Glutamatergic neuron (in vitro differentiated cells): ENCODE measurements at places on chromosomes 3 and 15.

- DNase-seq: peak; percentile 35
- no peaks in the 10 kb centered on the region for H3K36me3 ChIP-seq
- peak overlapping the region; percentile 92 for H3K4me3 ChIP-seq
- H3K27ac ChIP-seq: peak overlapping the region; percentile 41
- peaks cover 14% of the 10 kb centered on the region for H3K27me3 ChIP-seq
- H3K4me1 ChIP-seq: peaks cover 63% of the 10 kb centered on the region
Measured at GRCh38 chr3:32835961-32836360, 18.2 kb downstream of the TRIM71 start.

GRCh38 chr15:58467722-58468423 is 36.1 kb downstream of the LIPC start:
- no peaks in the 10 kb centered on the region for H3K36me3 ChIP-seq
- no peak overlapping the region for H3K27ac ChIP-seq
- peaks cover 2% of the 10 kb centered on the region for H3K27me3 ChIP-seq
- no peaks in the 10 kb centered on the region for H3K4me1 ChIP-seq
- no peak for DNase-seq

DNA sequence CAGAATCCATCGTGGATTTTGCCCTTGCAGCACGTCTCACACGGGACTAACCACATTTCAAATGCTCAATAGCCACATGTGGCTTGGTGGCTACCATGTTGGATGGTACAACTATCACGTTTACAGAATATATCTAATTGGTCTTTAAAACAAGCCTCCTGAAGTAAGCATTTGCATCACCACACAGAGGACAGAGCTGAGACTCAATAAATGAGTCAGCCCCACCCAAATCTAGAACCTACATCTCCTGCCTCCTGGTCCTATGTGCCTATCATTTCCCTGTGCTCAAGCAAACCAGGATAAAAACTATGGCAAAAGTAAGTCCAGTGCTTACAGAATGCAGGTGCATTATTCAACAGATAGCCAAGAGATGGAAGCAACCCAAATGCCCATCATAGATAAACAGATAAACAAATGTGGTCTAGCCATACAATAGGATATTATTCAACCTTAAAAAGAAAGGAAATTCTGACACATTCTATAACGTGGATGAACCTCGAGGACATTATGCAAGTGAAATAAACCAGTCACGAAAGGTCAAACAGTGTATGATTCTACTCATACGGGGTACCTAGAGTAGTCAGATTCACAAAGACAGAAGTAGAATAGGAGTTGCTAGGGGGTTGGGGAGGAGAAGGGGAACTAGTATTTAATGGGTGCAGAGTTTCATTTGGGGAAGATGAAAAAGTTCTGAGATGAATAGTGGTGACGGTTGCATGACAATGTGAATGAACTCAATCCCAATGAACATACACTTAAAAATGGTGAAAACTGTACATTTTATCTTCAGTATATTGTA is 43.9 kb downstream of the SRGAP3 start:
- no peak overlapping the region for H3K4me3 ChIP-seq
- H3K36me3 ChIP-seq: no peaks in the 10 kb centered on the region
- peaks cover 19% of the 10 kb centered on the region for H3K27me3 ChIP-seq

GRCh38 chr3:102141096-102141927 is 292.0 kb downstream of the NFKBIZ start:
- no peak overlapping the region for H3K4me3 ChIP-seq
- no peak for DNase-seq
- H3K27me3 ChIP-seq: no peaks in the 10 kb centered on the region

GRCh38 chr3:156601497-156601896 is 46.6 kb upstream of the SSR3 start:
- H3K36me3 ChIP-seq: no peaks in the 10 kb centered on the region
- no peak overlapping the region for H3K27ac ChIP-seq
- peaks cover 7% of the 10 kb centered on the region for H3K4me1 ChIP-seq
- no peak for DNase-seq
- H3K27me3 ChIP-seq: no peaks in the 10 kb centered on the region

DNA sequence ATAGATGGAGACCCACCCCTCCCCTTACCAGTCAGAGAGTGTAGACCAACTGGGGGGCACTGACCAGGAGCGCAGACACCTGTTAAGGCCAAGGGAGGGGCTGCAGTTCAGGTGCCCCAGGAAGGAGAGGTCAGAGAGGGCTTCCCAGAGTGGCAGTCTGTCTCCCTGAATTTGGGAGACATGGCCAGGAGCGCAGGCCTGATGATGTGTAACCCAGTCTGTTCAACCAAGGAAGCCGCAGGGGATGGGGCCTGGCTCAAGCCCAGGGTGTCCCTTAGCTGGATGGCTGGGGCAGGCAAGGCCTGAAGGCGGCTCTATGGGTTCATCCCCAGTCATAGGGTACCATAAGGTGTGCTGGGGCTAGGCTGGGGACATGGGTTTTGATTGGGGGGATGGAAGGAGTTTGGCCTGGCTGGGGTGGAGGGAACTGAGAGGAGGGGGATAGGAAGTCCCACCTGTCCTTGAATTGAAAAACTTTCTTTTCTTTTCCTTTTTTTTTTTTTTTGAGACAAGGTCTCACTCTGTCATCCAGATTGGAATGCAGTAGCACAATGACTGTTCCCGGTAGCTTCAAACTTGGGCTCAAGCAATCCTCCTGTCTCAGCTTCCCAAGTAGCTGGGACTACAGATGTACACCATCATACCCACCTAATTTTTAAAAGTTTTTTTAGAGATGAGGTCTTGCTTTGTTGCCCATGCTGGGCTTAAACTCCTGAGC is 75.7 kb downstream of the SMAD6 start:
- H3K36me3 ChIP-seq: no peaks in the 10 kb centered on the region
- H3K27ac ChIP-seq: no peak overlapping the region
- H3K4me1 ChIP-seq: no peaks in the 10 kb centered on the region
- H3K27me3 ChIP-seq: no peaks in the 10 kb centered on the region
- DNase-seq: no peak

DNA sequence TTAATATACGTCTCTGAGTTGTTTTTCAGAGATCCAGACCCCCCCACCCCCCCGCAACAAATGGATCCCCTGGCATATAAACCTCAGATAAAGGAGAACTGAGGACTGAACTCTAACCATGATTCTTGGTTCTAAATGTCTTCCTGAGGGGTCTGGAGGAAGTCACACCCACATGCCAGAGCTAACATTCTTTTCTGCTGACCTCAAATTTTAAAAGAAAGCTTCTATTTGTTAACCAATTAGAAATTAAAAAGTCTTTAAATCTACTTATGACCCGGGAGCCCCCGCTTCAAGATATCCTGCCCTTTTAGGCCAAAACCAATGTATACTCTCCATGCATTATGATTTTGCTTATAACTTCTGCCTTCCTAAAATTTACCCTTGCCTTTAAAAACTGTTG is 188.3 kb downstream of the ECT2 start:
- no peak overlapping the region for H3K27ac ChIP-seq
- no peaks in the 10 kb centered on the region for H3K36me3 ChIP-seq
- H3K4me3 ChIP-seq: no peak overlapping the region
- no peaks in the 10 kb centered on the region for H3K27me3 ChIP-seq
- H3K4me1 ChIP-seq: no peaks in the 10 kb centered on the region
- DNase-seq: no peak

DNA sequence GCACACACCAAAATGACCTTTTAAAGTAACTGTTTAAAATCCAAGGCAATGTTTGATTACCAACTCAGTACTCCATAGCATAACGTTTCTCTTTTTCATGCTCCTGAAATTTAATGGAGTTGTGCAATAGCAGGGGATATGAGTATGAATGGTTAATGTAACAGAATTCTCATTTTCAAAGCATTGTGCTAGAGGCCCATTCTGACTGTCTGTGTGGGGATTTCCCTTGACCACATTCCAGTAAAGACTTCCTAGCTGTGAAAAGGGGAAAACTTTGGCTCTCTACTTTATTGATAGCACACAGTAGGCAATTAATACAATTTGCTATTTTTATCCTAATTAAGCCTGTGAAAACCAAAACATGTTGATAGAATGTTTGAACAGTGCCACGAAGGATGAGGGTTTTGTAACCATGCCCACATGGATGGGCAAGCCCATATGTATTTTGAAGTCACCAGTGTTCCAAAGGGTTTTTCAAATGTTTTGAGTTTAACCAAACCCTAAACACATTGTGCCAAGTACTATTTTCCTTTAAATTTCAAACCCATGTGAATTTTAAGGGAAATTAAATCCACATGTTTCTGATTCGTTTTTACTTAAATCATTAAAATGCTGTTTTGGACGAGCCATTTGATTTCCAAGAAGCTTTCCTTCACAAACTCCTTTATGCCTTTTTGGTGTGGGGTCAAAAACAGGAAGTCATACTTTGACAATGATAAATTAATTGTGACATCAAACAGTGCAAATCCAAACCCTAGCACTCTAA is 261.2 kb downstream of the SHOX2 start:
- no peak overlapping the region for H3K4me3 ChIP-seq
- peaks cover 6% of the 10 kb centered on the region for H3K4me1 ChIP-seq
- no peaks in the 10 kb centered on the region for H3K27me3 ChIP-seq

GRCh38 chr3:30439451-30440053 is 166.8 kb upstream of the TGFBR2 start:
- no peak for DNase-seq
- H3K36me3 ChIP-seq: no peaks in the 10 kb centered on the region
- no peak overlapping the region for H3K4me3 ChIP-seq
- peaks cover 8% of the 10 kb centered on the region for H3K4me1 ChIP-seq
- H3K27ac ChIP-seq: no peak overlapping the region
- no peaks in the 10 kb centered on the region for H3K27me3 ChIP-seq

GRCh38 chr3:10583798-10584708 is 78.7 kb upstream of the ATP2B2 start:
- no peaks in the 10 kb centered on the region for H3K36me3 ChIP-seq
- peaks cover 2% of the 10 kb centered on the region for H3K27me3 ChIP-seq
- no peak for DNase-seq
- H3K4me3 ChIP-seq: no peak overlapping the region

DNA sequence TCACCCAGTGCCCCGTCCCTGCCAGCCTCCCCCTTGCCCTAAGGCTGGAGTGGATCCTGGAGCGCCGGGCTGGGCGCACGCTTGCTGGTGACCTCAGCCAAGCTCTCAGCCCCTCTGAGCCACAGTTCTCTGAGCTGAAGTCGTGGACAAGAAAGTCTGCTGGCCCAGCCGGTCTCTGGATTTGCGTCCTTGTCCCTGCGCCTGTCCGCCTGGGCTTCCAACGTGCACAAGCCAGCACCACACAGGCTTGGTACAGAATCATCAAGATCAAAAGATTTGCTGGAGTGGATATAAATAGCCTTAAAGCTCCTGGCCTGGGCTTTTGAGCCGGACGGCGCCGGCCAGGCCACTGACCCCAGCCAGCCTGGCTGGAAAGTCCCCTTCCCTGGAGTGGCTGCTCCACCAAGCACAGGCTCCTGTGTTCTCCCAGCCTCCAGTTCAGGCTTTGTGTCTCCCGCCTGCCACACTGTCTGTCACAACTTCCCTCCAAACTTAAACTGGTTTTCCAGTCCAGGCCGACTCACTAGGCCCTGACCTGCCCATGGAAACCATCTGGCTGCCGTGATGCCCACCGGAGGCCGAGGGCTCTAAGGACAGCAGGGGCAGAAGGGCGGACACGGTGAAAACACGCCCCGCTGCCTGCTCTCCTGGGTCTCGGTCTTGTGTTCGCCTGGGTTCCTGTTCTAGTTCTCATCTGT is 156.2 kb downstream of the NUP210 start:
- peak; percentile 4 for DNase-seq
- H3K4me3 ChIP-seq: no peak overlapping the region
- no peak overlapping the region for H3K27ac ChIP-seq
- peaks cover 2% of the 10 kb centered on the region for H3K27me3 ChIP-seq
- peaks cover 9% of the 10 kb centered on the region for H3K4me1 ChIP-seq
- H3K36me3 ChIP-seq: no peaks in the 10 kb centered on the region

GRCh38 chr15:90232941-90233386 is 777 bp downstream of the CIB1 start:
- H3K36me3 ChIP-seq: peaks cover 11% of the 10 kb centered on the region
- peaks cover 3% of the 10 kb centered on the region for H3K4me1 ChIP-seq
- peaks cover 11% of the 10 kb centered on the region for H3K27me3 ChIP-seq
- peak overlapping the region; percentile 63 for H3K4me3 ChIP-seq
- no peak overlapping the region for H3K27ac ChIP-seq
- no peak for DNase-seq

- no peak overlapping the region for H3K4me3 ChIP-seq
- H3K27me3 ChIP-seq: peaks cover 2% of the 10 kb centered on the region
- no peaks in the 10 kb centered on the region for H3K36me3 ChIP-seq
- no peak for DNase-seq
- H3K4me1 ChIP-seq: peaks cover 19% of the 10 kb centered on the region
Measured at GRCh38 chr3:59935025-59935424, 885.2 kb upstream of the CFAP20DC start.

DNA sequence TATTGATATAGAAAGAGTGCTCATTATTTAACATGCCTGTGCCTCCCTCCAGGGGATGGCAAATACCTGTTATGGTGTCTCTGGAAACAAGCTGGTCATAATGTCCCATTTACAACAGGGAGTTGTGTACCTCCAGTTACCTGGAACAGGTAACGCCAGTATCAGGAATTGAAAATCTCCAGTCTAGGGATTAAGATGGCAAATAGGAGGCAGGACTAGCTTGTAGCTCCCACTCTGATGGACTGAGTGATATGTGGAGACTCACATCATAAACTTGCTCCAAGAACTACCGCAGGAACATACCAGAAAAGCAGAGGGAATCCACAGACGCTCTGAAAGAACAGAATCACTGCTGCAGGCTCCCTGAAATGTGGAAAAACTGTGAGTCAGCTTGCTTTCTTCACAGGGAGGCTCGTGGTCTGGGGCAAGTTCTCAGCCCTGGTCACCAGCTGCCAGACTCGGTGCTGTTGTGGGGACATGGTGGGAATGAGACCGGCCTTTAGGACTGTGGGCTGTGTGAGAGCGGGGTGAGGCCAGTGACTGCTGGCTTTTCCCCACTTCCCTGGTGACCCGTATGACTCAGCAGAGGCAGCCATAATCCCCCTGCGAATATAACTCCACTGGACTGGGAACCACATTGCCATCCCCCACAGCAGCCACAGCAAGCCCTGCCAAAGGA is 97.4 kb downstream of the KCNAB1 start:
- no peak overlapping the region for H3K4me3 ChIP-seq
- H3K36me3 ChIP-seq: no peaks in the 10 kb centered on the region
- DNase-seq: no peak

GRCh38 chr3:63662500-63662899 is 10.0 kb downstream of the SNTN start:
- H3K4me3 ChIP-seq: no peak overlapping the region
- no peaks in the 10 kb centered on the region for H3K27me3 ChIP-seq
- no peak for DNase-seq
- no peaks in the 10 kb centered on the region for H3K4me1 ChIP-seq
